T-cell (primary cell): ENCODE measurements at places on chromosomes 2 and 18.

DNA sequence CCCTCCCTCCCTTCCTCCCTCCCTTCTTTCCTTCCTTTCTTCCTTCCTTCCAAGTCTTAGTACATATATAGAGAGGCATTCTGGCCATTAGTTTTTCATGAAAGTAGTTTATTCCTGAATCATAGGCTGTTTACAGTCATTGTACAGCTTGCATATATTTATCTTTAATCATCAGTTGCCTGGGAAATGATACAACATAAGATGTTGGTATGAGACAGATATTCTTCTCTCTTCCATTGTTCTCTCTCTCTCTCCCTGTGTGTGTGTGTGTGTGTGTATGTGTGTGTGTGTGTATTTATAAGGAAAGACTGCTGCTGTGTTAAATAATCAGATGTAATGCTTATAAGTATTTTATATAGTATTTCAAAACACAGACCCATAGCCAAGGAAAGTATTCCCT lies 289.8 kb upstream of the UBE2E3 start:
- no peak for DNase-seq

DNA sequence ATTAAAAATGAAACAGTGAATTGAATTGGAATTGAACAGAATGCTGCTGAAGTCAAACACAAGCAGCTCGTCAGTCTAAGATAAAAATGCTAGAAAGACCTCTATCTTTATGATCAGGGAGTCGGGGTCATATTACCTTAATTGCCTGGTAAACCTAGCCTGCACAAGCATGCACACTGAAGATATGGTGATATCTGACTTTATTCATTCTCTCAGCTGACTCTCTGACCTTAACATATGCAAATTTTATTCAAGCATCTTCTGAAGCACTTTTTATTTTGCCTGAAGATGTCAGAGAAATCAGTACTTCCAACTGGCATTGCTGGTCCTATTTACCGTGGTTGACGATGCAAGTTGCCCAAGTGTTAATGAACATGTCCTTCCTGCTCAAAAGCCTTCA lies 56.4 kb downstream of the DNER start:
- DNase-seq, result no peak

GRCh38 chr2:21006423-21007128 lies 37.3 kb downstream of the APOB start:
- no peak for DNase-seq

DNA sequence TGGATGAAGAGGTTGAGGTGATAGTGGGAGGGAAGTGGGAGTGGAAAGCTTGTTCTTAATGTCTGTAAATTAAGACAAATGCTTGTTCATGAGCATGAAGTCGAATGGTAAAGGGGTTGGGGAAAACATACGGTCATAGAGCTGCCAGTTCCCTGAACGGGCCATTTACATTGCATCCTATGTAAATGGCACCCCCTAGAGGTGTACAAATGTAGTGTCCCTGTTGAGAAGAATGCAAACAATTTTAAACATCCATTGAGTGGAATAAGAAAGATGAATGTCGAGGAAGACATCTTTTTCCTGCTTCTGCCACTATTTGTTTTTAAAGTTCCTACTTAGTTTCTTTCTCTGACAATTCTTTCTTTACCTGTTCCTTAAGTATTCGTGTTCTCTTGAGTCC lies 155.7 kb downstream of the RDH14 start:
- DNase-seq, result no peak

GRCh38 chr2:10619643-10620042 lies 70.1 kb downstream of the NOL10 start:
- DNase-seq, result no peak

- DNase-seq, result no peak
These were observed 3.3 kb downstream of the MYCN start for GRCh38 chr2:15943378-15944280.

GRCh38 chr18:34918856-34919255 lies 122.4 kb upstream of the MAPRE2 start:
- no peak for DNase-seq

DNA sequence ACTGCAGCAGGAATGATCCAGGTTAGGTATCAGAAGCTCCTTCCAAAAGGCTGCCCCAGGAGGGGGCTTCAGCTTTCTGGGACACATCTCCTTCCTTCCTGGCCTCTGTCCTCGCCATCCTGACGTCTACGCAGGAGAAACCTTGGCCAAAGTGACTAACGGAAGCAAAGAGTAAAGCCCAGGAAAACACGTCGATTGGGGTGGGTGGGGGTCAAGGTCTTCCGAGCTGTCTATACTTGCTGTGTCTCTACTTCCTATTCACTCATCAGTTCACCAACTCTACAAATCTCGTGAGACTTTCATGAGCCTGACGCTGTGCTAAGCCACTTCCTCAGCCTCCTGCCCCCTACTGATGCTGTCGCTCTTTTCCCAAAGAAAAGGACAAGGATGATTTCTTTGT lies 212.6 kb downstream of the TNS1 start:
- peak; percentile 23 for DNase-seq

GRCh38 chr2:158928515-158928914 lies 39.9 kb upstream of the TANC1 start:
- DNase-seq, result no peak

DNA sequence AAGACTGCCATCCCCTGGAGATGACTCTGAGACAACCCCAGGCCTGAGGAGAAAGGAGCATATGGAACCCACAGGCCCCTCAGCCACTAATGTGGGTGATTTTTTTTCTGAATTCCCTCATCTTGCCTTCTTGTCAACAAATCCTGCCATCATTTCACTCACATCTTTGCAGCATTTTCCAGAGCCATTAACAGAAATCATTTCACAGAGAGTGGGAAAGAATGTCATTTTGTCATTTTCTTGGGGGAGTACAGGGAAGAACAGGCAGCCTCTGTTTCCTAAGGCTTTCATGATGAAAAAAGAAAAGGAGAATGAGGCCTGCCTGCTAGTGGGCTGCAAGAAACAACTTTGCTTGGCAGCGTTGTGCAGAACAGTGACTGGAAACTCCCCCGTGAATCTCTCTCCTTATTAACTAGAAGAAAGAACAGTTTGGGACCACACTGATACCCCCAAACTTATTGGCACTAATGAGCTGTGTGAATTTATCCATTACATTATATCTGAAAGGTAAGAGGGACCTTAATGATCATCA lies 1464.6 kb upstream of the CELF4 start:
- DNase-seq, result no peak

- DNase-seq, result no peak
These were observed 813 bp downstream of the NDC80 start for GRCh38 chr18:2572171-2572569.

- no peak for DNase-seq
These were observed 57.1 kb downstream of the LONRF2 start for GRCh38 chr2:100265226-100265625.

GRCh38 chr2:190978389-190979053 lies 35.5 kb downstream of the STAT1 start:
- DNase-seq, result no peak

DNA sequence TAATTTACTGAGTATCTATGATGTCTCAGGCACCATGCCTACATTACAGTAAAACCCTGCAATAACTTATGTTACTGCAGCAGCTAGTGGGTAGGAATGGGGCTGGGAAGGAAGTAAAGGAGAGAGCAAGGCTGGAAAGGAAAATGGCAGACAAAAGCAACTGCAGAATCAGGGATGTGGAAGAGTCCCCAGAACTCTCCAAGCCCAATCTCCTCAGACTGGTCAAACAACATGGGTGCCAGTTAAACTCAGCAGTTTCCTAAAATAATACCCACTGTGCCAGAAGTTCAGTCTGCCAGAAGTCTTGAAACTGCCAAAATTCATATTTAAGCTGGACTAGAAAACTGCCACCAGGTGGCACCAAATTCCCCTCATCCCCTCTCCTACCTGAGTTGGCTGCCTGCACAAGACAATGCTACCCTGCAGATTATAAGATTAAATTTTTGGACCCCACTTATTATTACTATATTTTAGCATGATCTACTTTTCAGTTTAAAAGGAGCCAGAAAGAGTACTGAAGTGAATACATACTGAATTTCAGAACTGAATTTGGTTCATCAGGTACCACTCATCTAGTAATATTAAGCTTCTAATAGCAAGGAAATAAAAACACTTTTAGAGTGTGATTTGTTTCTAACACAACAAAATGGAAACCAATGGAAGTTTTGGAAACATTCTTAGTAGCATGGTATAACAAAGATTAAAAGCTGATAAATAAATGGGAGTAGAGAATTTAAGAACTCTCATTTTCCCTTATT lies 86.8 kb upstream of the DNER start:
- peak; percentile 53 for DNase-seq

GRCh38 chr18:46578987-46579386 lies 78.0 kb downstream of the LOXHD1 start:
- no peak for DNase-seq

- no peak for DNase-seq
These were observed 61.0 kb downstream of the DAW1 start for GRCh38 chr2:227932403-227932802.

- no peak for DNase-seq
These were observed 32.2 kb upstream of the LPIN2 start for GRCh38 chr18:3044931-3045698.

DNA sequence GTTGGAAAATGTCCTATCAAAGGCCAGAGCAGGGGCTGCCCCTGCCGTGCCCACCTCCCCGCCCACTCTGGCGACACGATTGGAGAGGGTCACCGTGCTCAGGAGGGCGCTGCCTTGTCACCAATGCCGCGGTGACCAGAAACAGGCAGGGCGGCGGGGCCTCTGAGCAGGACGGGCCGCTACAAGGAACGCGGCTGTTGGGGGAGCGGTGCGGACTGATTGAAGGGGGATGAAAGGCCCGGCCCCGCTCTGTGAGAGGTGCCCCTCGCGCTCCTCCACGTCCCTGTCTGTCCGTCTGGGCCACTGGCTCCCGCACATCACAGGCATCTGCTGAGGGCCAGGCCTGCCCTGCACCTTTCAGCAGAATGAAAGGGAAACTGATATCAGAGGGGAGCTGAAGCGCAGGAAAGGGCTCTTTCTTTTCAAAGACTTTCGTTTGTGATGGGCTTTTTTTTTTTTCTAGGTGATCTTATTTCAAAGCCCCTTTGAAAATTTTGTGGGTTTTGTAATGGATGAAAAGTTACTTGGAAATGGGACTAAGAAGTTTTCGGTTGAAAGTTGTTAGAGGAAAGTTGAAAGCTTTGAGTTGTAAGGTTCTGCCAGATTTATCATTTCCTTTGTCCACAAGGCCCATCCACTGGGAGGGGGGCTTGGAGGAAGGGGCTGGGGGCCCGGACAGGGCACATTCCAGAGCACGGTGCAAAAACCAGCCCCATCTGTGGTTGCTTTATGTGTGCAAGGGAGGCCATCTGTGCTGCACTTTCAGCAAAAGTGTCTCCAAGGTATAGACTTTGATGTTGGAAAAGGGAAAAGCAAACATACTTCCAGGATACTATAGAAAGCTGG lies 244.2 kb downstream of the KLHL29 start:
- DNase-seq, result no peak

GRCh38 chr2:105779394-105779793 lies 34.7 kb downstream of the NCK2 start:
- DNase-seq, result no peak

DNA sequence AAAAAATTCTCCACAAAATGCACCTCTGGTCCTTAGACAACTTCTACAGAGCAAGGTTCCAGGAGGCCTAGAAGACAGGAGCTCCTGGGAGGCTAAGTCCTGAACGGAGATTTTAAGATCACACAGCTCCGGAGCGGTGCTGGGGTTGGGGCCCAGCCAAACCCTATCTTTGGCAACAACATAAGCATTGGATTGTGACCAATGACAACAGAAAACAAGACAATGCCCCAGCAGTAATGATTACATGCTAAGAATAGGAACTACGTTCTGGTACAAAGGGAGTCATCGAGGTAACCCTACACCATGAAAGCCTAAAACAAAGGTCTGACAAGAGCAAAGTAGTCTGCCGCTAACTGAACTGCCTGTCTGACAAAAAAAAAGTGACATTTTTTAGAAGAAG lies 171.2 kb downstream of the CMPK2 start:
- no peak for DNase-seq

- no peak for DNase-seq
These were observed 241.0 kb upstream of the RBBP8 start for GRCh38 chr18:22691946-22692710.

GRCh38 chr2:96579422-96579821 lies 42.9 kb downstream of the ARID5A start:
- no peak for DNase-seq

DNA sequence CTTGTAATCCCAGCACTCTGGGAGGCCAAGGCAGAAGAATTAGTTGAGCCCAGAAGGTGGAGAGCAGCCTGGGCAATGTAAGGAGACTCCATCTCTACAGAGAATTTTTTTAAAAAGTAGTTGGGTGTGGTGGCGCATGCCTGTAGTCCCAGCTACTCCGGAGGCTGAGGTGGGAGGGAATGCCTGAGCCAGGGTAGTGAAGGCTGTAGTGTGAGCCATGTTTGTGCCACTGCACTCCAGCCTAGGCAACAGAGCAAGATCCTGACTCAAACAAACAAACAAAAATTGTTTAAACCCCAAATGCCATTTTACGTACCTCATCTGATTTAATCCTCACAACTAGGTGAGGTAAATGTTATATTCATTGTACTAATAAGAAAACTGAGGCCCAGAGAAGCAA lies 38.2 kb downstream of the LPIN2 start:
- no peak for DNase-seq

- no peak for DNase-seq
These were observed 151.9 kb upstream of the MYCN start for GRCh38 chr2:15788455-15788829.

- no peak for DNase-seq
These were observed 79.0 kb downstream of the EDAR start for GRCh38 chr2:108910011-108910431.

DNA sequence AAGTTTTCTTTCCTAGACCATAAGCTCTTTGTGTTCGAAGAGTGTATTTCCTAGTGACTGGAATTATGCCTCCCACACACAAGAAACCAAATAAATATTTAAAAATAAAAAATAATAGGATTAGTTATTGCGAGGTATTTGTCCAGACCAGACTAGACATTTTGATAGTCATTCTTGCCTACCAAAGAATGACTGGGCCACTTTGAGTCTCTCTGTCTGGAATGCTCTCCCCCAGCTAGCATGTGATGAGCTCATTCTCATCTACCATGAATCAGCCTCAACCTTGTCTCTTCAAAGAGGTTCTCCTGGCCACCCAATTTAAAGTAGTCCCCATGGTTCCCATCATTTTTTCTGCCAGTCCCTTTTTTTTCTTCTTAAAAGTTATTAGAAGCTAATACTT lies 13.9 kb upstream of the DSC1 start:
- DNase-seq, result no peak

DNA sequence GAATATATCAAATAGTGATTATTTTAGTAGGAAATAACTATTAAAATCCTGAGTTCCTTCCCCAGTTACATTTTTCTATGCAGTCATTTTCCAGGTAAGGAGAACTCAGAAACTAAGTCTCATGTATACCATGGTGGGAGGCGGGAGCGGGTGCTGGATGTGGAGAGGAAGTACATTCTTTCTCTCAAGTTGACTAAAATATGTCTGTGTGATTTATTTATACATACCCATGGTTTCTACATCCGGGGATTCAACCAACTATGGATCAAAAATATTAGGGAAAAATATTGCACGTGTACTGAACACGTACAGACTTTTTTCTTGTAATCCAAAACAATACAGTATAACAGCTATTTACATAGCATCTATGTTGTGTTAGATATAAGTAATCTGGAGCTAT lies 6.8 kb downstream of the ZCCHC2 start:
- no peak for DNase-seq
